ENCODE measurements at places on chromosomes 3 and 15. TPM values are rescaled to one million over a fixed set of nuclear protein-coding genes. Genes with fewer than 3 reads are reported as not detected.

GOLGA8T gene
- 0.41 TPM for total RNA-seq

NGRN gene
- total RNA-seq, result 69.0 TPM

PIGBOS1 gene
- total RNA-seq, result 15.4 TPM

DNA sequence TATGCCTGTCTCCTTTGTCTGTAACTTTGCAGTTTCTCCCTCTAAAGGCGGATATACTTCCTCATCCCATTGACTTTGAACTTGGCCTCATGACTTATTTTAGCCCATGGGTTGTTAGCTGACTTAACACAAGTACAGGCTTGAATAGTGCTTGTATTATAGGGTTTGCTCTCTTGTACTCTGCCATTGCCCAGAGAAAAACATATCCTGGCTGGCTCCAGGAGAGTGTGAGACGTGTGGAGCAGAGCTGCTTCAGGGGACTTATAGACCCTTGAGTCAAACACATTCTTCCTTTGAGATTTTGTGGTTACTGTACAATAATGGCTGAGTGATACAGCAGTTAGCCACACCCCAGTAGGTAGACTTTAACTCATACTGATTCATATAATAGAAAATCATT is 124.0 kb downstream of the RAP2B start:
- H3K36me3 ChIP-seq, result no peaks in the 10 kb centered on the region
- H3K27me3 ChIP-seq, result peaks cover 2% of the 10 kb centered on the region

- no peaks in the 10 kb centered on the region for H3K4me1 ChIP-seq
- H3K27ac ChIP-seq, result no peak overlapping the region
- H3K27me3 ChIP-seq, result no peaks in the 10 kb centered on the region
- DNase-seq, result no peak
These were observed 155.8 kb downstream of the NR1D2 start for GRCh38 chr3:24100696-24101402.

GRCh38 chr3:143951351-143951971 is 20.2 kb upstream of the DIPK2A start:
- no peaks in the 10 kb centered on the region for H3K27me3 ChIP-seq
- peak; percentile 37 for DNase-seq
- no peaks in the 10 kb centered on the region for H3K4me1 ChIP-seq
- no peak overlapping the region for H3K4me3 ChIP-seq
- H3K36me3 ChIP-seq, result no peaks in the 10 kb centered on the region
- no peak overlapping the region for H3K27ac ChIP-seq

DNA sequence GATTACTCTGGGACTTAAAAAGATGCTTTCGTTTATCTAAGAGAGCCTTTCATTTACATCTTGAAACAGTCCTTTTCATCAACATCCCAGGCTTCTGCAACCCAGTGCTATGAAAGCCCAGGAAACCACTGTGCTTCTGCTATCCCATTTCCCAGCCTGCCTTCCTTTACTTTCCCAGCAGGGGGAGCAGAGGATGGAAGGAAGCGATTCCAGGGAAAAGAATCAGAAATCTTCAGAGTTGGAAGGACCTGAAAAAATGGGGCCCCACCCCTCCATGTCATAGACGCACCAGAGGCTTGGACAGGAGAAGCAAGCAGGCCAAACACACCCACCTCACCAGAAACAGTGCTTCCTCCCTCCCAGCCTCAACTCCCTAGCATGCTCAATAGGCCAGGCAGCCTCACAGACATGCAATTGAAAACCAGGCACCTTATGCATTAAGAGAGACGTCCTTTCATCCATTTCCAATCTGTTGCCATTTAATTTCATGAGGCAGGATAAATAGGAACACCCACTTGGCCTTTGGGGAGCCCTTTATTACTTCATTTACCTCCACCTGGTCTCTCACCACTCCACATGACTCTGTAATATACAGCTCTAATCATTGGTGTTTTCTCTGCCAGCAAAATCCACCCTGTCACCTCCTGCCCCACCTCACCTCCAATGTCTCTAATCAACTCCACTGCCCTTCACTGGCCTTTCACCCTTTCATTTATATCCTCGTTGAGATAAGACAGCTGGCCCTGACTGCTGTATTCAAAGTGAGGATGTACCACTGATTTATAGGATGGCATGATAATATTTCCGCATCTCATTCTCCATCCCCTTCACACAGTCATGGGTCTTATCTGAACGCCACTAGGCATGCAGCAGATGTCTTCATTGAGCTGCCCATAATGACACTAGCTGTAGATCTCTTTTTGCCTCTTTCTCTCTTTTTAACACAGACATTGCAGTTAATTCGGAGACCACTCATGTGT is 583.9 kb downstream of the NTRK3 start:
- H3K27me3 ChIP-seq, result no peaks in the 10 kb centered on the region
- H3K4me1 ChIP-seq, result peaks cover 3% of the 10 kb centered on the region
- DNase-seq, result peak; percentile 66

GRCh38 chr3:8668216-8668615 is 23.6 kb upstream of the SSUH2 start:
- H3K4me3 ChIP-seq, result no peak overlapping the region
- no peaks in the 10 kb centered on the region for H3K36me3 ChIP-seq
- H3K27ac ChIP-seq, result no peak overlapping the region
- no peak for DNase-seq
- no peaks in the 10 kb centered on the region for H3K27me3 ChIP-seq

- no peak overlapping the region for H3K4me3 ChIP-seq
- no peak for DNase-seq
- H3K4me1 ChIP-seq, result peaks cover 8% of the 10 kb centered on the region
- no peaks in the 10 kb centered on the region for H3K36me3 ChIP-seq
These were observed 295.7 kb upstream of the WNT5A start for GRCh38 chr3:55782807-55783206.
